ENCODE measurements at places on chromosomes 7 and 10.

GRCh38 chr7:50285269-50285668, 19.2 kb upstream of the IKZF1 start:
- no peak for DNase-seq

DNA sequence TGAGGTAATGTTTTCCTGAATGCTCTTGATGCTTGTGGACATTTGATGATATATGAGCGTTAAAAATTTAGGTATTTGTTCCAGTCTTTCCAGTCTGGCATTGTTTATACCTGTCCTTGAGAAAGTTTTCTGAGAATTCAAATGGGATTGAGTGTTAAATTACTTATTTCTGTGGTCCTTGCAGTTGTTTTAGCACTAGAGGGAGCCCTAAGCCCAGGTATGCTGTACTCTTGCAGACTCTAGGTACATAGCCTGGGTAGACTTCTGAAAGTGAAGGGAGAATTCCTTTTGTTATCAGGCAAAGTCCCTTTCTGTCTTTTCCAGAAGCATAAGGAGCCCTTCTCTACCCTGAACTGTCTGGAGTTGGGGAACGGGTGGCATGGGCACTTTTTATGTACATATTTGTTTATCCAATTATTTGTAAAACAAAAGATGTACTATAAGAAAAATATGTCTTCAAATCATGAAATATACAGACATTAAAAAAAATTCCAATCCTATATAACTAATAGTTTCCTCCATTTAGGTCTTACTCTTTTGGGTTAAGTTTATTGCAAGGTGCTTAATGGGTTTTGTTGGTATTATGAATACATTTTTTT, 262.1 kb downstream of the ATRNL1 start:
- peak; percentile 63 for DNase-seq

DNA sequence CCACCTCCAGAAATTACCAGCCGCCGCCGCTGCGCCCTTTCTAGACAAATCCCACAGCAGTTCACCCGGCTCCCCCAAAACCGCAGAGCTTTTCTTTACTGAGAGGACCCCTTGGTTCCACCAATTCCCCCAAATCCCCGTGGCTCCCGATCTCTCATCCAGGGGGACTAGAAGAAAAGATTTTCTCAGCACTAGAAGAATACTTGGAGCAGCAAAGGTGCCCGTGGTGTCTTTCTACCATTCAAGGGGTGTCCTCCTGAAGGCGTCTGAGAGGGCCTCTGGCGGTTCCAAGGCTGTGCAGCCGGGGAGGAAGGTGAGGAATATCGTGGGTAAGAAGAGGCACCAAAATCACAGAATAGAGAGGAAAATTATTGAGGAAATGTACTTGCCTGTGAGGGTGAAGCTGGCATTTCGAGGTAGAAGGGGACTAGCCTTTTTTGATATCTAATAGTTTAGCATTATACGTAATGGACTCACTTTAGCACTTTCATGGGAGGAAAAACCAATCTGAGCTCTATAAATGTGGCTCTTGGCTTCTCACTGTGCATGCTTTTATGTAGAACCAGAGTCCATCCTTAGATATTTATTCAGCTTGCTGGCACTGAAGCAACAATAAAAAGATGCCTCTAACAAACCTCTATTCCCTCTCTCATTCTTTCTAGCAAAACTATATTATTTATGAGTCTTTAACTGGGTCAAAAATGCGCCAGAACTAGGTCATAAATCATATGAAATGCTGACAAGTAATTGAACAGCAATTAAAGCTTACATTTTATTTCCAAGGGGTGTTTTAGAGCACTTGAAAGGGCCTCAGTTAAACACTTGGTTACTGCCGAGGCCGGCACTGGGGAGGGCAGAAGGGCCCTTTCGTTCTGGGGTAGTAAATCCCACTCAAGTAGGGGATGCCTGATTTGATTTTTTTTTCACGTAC, 13.8 kb upstream of the HOXA2 start:
- DNase-seq, result no peak

- peak; percentile 52 for DNase-seq
Measured at GRCh38 chr7:105876964-105877601, 684 bp upstream of the ATXN7L1 start.

DNA sequence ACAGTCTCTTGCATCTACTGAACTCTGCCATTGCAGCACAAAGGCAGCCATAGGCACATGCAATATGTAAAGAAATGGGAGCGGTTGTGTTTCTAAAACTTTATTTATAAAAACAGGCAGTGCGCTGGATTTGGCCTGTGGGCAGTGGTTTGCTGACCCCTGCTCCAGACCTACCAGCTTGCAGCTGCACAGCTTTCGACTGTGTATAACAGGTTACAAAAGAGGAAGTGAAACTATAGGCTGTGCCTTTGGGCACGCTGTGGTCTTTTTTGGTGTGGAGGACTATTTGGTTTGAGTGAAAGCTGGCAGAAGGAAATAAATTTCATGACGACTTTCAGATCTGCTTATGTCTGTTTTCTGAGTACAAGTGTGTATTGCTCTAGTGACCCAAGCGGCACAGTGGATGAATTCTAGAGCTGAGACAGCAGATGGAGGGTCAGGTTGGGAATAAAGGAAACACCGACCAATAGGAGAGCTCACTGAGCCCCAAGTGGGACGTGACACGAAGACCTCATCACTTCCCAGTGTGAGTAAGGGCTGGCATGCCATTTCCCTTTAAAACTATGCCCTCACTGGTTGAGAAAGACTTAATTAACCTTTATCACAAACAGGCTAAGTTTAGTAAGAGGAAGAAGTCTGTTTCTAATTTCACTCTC, 152.7 kb downstream of the ANK3 start:
- DNase-seq, result peak; percentile 21

DNA sequence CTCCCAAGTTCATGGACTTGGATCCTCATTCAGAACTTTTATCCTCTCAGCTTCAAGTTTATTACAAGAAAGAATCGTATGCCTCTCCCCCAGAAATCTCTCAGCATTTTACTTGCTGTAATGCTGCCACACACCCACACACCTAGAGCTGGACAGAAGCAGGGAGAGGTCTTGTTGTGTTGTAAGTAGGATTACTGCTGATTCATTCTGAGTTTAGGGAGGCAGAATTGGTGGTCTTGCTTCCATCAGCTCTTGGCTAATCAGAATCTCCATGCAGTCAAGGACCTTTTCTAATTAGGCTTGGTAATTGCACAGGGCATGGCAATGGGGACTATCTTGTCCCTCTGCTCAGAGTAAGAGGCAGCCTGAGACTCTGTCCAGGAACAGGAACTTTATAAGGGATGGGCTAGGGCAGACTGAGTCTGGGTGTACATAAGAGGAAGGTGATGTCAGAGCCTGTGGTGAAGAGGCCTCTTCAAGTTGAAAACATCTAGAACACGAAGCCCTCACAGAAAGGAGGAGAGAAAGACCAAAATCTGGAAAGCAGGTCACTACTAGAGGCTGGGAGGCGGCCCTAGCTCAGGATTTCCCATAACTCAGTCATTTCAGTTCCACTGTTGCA, 7.0 kb upstream of the PTPRE start:
- DNase-seq, result no peak

DNA sequence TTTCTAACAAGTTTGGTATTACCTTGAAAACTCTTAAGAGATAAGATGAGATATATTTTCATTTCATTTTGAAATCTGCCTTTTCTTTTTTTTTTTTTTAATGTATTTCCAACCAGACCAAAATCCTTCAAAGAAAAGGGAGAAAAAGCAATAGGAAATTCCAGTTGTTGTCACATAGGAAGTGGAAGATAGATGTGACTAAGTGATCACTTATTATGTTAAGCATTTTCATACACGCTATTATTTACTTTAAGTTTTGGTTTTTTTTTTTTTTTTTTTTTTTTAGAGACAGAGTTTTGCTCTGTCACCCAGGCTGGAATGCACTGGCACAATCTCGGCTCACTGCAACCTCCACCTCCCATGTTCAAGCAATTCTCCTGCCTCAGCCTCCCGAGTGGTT, 197.2 kb upstream of the FRMD4A start:
- DNase-seq, result no peak

DNA sequence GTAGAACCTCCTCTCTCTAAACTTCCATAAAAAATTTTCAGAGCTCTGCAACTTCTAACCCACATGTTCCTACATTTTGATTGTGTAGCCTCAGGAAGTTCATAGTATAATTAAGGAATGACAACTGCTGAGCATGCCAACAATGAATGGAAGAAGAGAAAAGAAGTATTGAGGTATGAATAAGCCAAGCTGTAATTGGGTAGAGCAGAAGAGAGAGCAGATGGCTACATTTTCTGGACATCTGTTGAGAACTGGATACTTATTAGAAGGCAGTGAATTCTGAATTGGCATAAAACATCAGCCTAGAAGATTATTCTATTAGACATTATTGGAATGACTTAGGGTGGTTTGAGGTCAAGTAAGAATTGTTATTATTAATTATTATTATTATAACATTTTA, 728.3 kb upstream of the PHF14 start:
- DNase-seq, result no peak

- DNase-seq, result peak; percentile 93
Measured at GRCh38 chr7:36115448-36116321, 37.4 kb upstream of the EEPD1 start.

DNA sequence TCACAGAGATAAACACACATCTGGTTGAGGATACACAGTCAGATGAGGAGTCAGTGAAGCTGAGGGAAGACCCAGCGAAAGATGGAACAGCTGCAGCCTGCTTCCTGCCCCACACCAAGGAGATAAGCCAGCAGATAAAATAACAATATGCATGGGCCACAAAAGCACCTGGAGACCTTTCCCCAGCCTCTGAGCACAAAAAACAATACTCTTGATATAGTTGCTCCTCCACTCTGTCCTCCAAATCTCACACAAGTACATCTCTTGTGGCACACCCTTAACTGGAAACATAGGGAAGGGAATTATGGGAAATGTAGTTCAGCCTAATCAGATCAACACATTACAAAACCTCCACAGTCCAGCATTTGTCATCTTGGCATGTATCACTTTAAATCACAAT, 9.7 kb upstream of the FHIP2A start:
- DNase-seq, result no peak

- DNase-seq, result no peak
Measured at GRCh38 chr10:10959666-10960065, 58.0 kb upstream of the CELF2 start.

DNA sequence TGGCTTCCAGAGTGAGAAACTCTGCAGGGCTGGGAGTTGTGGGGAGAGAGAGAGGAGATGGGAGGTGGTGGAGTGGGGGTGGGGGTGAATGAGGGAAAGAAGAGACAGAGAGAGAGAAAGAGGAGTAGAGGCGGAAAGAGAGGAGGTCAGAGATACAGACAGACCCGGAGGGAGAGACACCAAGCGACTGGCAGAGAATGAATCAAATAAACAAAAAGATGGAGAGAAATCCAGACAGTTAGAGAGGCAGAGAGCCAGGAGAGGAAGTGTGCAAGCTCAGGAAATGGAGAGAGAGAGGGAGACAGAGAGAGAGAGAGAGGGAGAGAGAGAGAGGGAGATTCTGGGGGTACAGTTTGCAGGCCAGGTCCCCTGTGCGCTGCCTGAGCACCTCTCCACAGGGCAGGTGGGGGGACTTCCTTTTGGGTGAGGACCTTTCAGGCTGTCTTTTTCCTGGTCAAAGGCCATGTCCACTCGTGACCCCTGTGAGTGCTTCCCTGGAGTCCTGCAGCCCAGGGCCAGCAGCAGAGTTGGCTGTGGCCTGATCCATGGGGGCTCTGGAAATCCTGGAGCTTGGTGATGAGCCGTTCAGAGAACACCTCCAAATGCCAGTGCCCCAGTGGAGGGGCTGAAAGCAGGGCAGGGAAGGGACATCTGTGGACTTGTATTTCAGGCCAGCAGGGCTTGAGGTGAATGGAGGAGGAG, 25.0 kb upstream of the PCBD1 start:
- no peak for DNase-seq

GRCh38 chr10:88661577-88661976, 2.7 kb upstream of the LIPF start:
- no peak for DNase-seq

Data from GM03348 (cell line).